ENCODE measurements at places on chromosomes 1 and 21.

DNA sequence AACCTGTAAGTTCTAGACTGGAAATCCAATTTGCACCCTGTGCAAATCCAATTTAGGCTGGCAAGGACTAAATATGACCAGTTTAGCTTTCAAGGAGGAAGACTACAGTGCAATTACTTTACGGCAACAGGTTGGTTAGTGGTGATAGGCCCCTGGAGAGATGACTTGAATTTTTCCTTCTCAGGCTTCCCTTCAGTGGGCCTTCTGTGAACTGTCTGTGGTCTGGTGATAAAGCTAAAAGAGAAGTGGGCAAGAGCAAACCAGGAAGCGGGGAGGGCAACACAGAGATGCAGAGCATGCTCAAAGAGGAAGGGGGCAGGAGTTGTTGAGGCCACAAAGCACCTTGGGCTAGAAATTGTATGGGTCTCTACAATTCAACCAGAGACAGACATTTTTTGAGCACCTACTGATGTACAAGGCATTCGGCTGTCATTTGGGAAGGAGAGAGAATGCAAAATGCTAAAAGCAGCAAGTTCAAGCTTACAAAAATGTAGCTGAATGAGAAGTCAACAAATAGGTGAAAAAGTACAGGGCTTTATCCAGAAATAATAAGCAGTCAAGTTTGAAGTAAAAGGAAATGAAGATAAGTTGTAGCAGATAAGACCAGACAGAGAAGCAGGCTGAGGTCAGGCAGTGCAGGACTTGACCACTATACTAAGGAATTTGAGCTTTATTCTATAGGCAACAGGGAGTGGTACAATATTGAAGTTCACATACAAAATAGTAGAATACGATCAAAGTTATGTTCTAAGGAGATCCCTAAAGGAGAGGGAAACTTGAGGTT, 23.9 kb downstream of the INPP5B start:
- no peak for DNase-seq

GRCh38 chr21:37659874-37660273, 256.4 kb downstream of the KCNJ6 start:
- DNase-seq, result no peak

DNA sequence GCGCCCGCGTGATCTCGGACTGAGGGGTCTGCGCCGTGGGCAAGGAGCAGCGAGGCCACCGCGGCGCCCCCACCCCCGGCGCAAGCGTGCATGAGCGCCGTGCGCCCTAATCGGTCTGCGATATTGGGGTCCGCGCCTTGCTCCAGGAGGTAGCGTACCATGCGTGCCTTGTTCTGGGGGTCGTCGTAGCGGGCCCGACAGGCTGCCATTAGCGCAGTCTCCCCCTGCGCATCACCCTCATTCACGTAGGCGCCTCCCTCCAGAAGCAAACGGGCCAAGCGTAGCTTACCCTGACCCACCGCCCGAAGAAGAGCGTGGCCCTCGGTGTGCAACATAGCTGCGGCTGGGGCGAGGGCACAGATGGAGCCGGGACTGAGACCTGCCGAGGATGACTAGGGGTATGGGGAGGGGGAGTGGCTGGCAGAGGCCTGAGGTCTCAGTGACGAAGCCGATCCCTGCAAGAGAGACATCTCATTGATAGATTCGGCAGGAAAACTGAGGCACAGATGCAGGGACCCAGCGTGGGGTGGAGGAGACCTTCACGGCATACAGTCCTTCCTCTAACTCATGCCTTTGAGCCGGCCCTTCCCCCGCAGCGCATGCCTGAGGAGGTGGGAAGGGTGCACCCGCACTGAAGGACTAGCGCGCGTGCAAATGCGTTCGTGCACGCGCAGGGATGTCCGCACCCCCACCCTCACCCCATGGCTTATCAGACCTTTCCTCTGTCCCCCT, 2.8 kb downstream of the ANKRD34A start:
- DNase-seq, result peak; percentile 65

- no peak for DNase-seq
Observed at GRCh38 chr1:36523850-36524249, 41.1 kb upstream of the CSF3R start.

DNA sequence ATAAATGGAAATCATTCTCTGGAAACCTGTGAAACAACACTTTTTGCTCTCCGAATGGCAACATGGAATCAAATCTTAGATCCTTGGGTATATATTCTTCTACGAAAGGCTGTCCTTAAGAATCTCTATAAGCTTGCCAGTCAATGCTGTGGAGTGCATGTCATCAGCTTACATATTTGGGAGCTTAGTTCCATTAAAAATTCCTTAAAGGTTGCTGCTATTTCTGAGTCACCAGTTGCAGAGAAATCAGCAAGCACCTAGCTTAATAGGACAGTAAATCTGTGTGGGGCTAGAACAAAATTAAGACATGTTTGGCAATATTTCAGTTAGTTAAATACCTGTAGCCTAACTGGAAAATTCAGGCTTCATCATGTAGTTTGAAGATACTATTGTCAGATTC, 45.7 kb downstream of the PTGFR start:
- no peak for DNase-seq

DNA sequence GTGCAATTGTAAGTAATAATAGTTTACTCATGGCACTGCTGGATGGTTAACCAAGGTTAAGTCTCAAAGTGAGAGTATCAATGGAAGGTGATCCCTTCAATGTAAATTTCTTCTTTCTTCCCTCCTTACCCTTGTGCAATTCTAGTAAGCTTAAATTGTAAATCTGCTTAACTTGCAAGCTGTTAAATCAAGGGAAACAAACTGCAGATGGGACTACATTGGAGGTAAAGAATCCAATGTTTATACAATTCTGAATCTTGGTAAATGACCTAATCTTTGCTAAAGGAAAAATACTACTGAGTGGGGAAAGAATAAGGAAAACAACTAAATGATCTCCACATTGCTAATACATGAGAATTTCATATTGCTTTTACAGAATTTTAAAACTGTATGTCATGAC, 6.7 kb upstream of the CD55 start:
- no peak for DNase-seq

DNA sequence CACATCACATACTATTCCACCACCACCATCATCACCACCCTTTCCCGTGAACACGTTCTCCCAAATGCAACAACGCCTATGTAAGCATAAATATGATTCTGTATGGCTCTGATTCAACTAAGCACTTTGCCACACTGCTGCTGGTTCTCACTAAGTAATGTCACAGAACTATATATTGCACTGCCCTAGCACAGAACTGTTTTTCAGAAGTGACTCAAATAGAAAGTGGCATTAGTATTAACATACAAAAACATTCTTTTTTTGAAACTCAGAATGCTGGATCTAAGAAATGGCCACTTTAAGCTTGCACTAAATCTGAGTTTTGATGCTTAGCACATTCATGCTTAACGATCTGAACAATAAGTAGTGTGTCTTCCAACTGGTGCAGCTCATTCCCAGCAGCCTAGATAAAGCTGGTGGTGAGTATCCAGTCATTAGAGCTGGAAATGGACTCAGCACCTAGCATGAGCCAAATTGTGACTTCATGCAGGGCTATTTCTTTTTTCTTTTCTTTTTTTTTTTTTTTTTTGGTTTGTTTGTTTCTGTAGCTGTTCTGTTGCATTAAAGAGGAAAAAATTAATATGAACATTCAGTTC, 46.2 kb upstream of the ZC3H11B start:
- DNase-seq, result no peak

DNA sequence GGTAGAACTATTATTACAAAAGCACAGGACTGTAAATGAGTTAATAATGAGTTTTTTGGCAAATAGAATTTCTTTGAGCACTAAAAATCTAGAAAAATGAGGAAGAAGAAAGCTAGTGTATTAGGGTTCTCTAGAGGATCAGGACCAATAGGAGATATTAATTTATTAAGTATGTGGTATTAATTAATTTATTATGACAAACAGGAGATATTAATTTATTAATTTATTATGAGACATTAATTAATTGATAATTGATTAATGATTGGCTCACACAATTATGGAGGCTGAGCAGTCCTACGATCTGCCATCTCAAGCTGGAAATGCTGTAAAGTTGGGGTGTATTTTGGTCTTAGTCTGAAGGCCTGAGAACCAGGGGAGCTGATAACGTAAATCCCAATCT, 31.2 kb downstream of the PLA2G4A start:
- DNase-seq, result no peak

DNA sequence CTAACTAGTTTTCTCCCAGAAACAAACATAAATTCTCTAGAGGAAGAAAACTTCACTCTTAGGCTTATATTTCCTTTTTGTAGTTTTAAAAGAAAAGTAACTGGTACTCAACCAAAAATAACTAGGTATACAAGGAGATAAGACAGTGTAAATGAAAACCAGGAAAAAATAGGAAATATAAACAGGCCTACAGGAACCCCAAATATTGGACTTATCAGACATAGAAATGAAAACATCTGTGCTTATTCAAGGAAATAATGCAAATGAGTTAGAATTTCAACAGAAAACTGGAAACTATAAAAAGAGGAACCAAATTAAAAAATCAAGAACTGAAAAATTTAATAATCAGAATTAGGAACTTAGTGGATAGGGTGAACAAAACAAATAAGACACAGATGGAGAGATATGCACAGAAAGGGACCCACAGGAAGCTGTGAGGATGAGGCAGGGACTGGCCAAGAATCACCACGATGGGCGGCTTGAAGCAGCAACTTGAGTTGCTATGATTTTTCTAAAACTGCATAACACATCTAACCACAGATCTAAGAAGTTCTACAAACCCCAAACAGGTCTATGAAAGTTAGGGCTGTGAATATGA, 67.5 kb upstream of the ACTRT2 start:
- DNase-seq, result no peak

DNA sequence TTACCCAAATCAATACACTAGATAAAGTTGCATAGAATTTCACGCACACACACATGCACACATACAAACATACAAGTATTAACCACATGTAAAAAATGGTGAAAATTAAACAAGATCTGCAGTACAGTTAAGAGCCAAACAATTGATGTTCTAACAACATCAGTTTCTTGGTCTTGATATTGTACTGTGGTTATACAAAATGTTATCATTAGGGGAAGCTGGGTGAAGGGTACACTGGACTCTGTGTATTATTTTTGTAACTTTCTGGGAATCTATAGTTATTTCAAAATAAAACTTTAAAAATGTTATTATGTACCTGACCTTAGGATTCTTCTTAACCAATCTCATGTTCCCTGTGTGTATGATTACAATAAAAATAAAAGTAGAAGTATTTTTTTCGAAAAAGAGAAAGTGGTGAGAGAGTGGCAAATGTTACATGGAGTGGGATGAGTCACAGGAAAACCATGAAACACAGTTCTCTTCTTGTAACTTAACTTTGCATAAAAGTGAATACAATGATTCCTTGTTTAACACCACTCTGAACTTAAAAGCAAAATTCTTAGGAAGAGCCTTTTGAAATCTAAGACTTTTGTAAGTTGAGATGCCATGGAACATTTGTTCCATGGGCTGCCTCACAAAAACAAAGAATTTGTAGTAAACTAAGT, 101.6 kb upstream of the RUNX1 start:
- DNase-seq, result no peak

GRCh38 chr1:15775706-15776105, 17.1 kb downstream of the FBLIM1 start:
- no peak for DNase-seq

- DNase-seq, result no peak
Observed at GRCh38 chr1:31221072-31221471, 18.6 kb downstream of the NKAIN1 start.

GRCh38 chr1:152347116-152347728, 12.6 kb downstream of the FLG2 start:
- DNase-seq, result peak; percentile 43

DNA sequence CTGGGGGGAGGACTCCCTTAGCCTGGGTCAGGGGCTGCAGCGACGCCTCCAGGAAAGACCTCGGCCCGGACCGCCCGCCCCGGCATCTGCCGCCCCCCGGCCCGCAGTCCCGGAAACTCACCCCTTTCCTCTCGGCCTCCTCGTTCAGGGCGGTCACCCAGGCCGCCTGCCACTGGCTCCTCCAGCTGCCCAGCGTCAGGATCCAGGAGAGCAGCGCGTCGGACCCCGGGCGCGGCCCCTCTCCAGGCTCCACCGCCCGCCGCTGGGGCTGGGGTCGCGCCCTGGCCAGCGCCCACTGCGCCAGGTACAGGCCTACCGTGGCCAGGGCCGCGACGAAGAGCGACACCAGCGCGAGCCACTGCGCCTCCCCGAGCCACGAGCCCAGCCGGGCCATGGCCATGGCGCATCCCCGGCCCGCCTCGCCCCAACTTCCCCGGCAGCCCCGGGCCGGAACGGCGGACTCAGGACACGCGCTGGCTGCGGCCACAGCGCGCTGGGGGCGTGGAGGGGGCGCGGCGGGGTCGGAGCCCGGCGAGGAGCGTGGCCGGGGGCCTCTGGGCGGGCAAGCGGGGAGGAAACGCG, 478 bp downstream of the C2CD2 start:
- no peak for DNase-seq

GRCh38 chr1:228655796-228656394, 79.4 kb upstream of the RHOU start:
- DNase-seq, result no peak

- no peak for DNase-seq
Observed at GRCh38 chr1:77583483-77583882, 99.0 kb downstream of the ZZZ3 start.

- no peak for DNase-seq
Observed at GRCh38 chr1:42165511-42166210, 1.1 kb upstream of the GUCA2A start.

DNA sequence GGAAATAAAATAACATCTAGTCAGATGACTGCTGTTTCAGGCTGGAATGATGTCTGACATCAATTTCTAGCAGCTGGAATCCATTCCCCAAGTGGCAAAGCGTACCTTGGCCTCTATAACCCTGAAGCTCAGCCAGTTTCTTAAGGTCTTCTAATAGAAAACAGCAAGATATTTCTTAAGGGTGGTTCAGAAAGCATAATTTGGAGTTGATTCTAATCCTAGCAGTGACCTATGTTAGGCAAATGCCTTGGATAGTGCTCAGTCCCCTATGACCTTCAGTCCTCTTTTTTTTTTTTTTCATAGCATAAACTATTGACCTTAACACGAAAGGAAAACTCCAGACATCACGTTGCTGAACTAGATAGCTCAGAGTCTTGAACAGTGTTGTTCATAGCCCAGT, 56.5 kb downstream of the LAMC2 start:
- DNase-seq, result no peak

DNA sequence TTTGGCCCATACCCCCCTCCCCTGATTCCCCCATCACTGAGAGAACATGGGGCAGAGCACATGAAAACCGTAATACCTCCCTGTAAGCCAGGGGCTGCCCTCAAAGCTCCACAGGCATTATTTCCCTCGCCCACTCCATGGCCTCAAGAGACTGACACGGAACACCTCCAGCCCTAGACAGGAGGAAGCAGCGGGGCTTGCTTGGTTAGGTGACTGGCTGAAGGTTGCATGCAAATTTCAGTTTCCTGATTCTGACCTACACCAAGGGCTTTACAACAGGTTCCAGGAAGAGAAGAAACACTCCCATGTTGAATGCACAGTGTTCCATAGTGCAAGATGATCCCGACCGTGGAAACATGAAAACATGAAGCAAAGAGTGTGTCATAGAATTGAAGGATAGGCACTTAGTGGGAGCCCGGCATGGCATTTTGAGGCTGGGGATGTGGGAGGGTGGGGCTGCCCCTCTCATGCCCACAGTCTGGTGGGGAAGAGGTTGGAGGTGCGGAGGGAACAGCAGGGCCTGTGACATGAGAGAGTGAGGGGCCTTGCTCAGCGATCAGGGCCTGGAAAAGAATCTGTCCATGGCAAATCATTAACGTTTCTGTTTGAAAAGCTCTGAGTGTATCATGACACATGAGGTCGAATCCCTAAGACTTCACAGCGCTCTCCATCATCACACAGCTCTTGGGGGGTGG, 33.5 kb downstream of the GPR137B start:
- no peak for DNase-seq

Data from CD4-positive, alpha-beta T cell (primary cell).